ENCODE measurements at places on chromosomes 7 and 10.

DNA sequence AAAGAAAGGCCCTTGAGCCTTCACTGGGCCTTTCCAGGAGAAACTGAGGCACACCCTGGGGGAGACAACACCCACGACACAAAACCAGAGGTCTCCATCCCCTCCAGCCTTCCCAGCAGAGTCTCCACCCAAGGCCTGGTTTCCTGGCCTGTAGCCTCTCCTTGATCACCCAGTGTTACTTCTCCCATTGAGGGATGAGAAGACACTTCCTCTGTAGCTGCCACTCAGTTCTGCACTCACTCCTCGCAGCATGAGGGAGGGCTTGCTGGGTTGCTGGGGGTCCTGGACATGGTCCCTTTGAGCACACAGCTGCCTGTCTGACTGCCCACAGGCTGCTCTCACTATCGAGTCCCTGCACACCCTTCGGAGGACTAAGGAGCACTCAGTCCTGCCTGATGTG is 438.1 kb upstream of the FOXK1 start:
- DNase-seq = no peak

- peak; percentile 58 for DNase-seq
These were observed 578 bp downstream of the CACUL1 start for GRCh38 chr10:118754229-118754555.

DNA sequence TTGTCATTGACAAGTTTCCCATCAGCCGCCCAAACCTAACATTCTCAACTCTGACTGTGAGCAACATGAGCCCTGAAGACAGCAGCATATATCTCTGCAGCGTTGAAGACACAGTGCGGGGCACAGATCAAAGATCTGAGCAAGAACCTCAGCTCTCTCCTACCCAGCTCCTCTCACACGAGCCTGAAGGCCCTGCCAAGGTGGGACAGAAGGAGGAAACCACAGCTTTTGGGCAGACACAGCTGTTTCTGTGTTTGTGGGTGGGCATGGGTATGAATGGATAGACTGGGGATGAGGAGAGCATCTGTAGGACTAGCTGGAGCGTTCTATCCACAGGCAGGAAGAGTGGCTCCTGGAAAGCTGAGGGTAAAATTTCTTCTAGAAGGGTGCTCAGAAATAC is 8.5 kb upstream of the PRSS1 start:
- no peak for DNase-seq

DNA sequence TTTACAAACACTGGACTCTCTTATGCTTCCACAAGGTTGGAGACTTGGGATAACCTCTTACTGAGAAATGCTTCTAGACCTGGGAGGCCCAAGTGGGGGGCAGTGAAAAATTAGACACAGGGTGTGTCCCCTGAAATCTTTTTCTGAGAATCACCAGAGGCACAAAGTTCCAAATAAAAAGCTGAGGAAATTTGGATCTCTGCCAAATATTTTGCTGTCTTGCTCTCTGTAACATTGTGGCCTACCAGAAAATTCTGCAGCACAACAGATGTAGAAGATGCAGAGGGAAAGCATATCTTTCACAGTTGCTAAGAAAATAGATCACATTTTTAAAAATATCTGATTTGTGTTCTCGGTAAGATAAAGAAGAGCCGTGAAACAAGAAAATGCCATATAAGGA is 849.4 kb downstream of the CCSER2 start:
- DNase-seq = no peak

GRCh38 chr10:69069090-69070042 is 18.5 kb upstream of the SRGN start:
- no peak for DNase-seq

Measured in GM13976 (cell line).